Activated T-cell treated with anti-CD3 and anti-CD28 coated beads for 4 hours (primary cell): ENCODE measurements at places on chromosomes 4 and X.

DNA sequence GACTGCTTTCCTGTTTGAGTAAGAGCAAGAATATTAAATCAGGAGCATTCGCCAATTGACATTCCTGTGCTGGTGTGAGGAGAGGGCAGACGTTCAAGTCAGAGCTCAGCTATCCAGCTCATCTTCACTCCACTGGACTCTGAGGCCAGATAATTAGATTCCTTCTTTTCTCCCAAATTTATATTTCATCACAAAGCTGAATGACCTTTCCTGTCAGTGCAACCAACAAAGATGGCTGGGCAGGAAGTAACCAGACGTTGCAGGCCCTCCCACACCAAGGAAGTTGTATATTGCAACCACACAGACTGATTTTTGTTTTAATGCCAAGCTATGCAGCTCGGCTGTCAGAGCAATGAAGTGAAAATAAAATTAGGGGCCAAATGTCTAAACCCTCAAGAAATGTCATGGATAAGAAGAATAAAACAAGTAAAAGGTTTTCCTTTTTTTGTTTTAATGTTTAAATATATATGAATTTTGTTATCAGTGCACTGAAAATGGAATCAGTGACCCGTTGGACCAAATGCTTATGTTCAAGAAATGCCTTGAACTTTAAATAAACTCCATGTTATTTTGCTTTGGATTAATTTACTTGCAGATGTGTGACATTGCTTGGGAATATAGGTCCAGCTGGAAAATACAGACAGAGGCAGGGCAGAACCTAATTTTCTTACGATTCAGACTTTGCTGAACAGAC is 578.9 kb upstream of the FAT1 start:
- DNase-seq: no peak

DNA sequence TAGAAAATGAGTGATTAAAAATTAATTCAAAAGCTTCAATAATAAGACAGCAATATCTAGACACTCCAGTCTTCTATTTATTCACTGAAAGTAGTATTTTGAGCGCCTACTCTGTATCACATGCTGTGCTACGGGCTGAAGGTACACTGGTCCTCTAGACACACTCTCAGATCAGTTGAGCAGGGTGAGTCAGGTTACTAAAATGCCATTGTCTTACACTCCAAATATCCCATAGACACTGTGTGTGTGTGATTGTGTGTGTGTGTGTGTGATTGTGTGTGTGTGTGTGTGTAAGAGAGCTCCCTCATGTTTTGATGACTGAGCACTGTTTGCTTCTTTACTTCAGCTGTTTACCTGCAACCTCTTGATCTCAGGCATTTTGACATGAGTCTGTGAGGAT is 342.8 kb upstream of the BOD1L1 start:
- no peak for DNase-seq

GRCh38 chr4:137927972-137928371 is 314.2 kb downstream of the SLC7A11 start:
- no peak for DNase-seq

- no peak for DNase-seq
Measured at GRCh38 chr4:73439445-73439844, 3.4 kb downstream of the AFP start.

GRCh38 chrX:13085526-13085925 is 41.1 kb upstream of the FAM9C start:
- DNase-seq: no peak

- no peak for DNase-seq
Measured at GRCh38 chrX:107107459-107107858, 11.2 kb downstream of the RBM41 start.

- DNase-seq: no peak
Measured at GRCh38 chr4:25172961-25173915, 13.0 kb upstream of the SEPSECS start.

- no peak for DNase-seq
Measured at GRCh38 chr4:105436414-105436813, 37.4 kb downstream of the PPA2 start.
